T-helper 2 cell treated with Interferon-gamma antibody and Interleukin-4, amounts not matched to agents 5 μg/mL and 100 μg/mL, for 36 hours (primary cell): ENCODE measurements at places on chromosomes 11 and 22.

GRCh38 chr11:84543367-84544159 lies 1083.6 kb downstream of the DLG2 start:
- H3K36me3 ChIP-seq = no peaks in the 10 kb centered on the region
- no peak for DNase-seq
- H3K27me3 ChIP-seq = no peaks in the 10 kb centered on the region
- H3K4me3 ChIP-seq = no peak overlapping the region

DNA sequence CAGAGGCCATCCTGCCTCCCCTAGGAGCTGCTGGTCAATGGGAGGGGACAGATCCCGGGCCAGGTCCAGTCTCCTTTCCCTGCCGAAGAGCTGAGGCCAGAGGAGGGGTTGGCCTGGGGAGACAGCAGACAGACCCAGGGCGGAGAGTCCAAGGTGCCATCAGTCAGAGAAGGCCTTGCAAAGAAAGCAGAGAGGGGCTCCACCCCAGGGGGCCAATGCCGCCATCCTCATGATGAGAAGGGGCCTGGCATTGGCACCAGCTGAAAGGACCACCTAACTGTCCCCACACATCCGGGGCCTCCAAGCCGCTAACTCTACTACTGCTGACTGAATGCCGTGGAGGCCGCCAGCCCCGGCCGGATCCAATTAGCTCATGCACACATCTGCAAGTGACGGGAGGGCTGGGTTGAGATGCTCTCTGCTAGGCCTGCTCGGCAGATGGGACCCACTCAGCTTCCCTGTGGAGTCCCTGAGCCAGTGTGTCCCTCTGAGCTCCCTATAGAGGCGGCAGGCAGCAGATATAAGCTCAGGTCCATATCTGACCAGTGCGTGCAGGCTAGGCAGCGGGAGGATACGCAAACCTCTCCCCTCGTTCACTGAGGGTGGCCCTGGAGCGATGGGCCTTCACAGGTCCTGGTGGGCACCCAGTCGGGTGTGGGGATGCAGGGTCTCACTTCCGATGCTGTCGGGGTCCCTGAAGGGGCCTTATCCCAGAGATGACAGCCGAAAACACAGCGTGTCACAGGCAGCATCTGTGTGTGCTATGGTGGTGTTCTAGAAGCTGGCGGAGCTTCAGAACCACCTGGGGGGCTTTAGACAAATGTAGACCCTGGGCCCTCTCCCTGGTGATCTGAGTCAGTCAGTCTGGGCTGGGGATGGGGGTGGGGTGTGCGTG lies 183.9 kb downstream of the CTTN start:
- no peak for DNase-seq
- H3K27ac ChIP-seq = no peak overlapping the region
- no peaks in the 10 kb centered on the region for H3K36me3 ChIP-seq

GRCh38 chr11:119316016-119316728 lies 758 bp downstream of the MCAM start:
- H3K27me3 ChIP-seq = peaks cover 37% of the 10 kb centered on the region
- H3K27ac ChIP-seq = no peak overlapping the region
- H3K4me1 ChIP-seq = peaks cover 15% of the 10 kb centered on the region

- no peak for DNase-seq
- H3K4me1 ChIP-seq = peaks cover 31% of the 10 kb centered on the region
- no peak overlapping the region for H3K27ac ChIP-seq
- H3K27me3 ChIP-seq = no peaks in the 10 kb centered on the region
- H3K36me3 ChIP-seq = peaks cover 67% of the 10 kb centered on the region
These were observed 5.3 kb downstream of the RELA start for GRCh38 chr11:65657426-65657825.

- H3K36me3 ChIP-seq = peaks cover 31% of the 10 kb centered on the region
- H3K4me3 ChIP-seq = peak overlapping the region; percentile 93
- peak overlapping the region; percentile 88 for H3K27ac ChIP-seq
- peaks cover 59% of the 10 kb centered on the region for H3K4me1 ChIP-seq
- peak; percentile 56 for DNase-seq
These were observed 28.5 kb downstream of the RCOR2 start for GRCh38 chr11:63888170-63889086.

GRCh38 chr11:69817265-69818230 lies 1.7 kb downstream of the FGF3 start:
- H3K27me3 ChIP-seq = peaks cover 29% of the 10 kb centered on the region
- H3K36me3 ChIP-seq = no peaks in the 10 kb centered on the region
- no peak overlapping the region for H3K27ac ChIP-seq
- no peak overlapping the region for H3K4me3 ChIP-seq
- DNase-seq = no peak

- peaks cover 2% of the 10 kb centered on the region for H3K4me1 ChIP-seq
- no peaks in the 10 kb centered on the region for H3K36me3 ChIP-seq
- H3K27ac ChIP-seq = peak overlapping the region; percentile 49
- H3K4me3 ChIP-seq = no peak overlapping the region
- H3K27me3 ChIP-seq = no peaks in the 10 kb centered on the region
These were observed 10.9 kb downstream of the OMP start for GRCh38 chr11:77113382-77114088.

GRCh38 chr22:39087881-39088684 lies 9.0 kb upstream of the APOBEC3H start:
- H3K36me3 ChIP-seq = peaks cover 22% of the 10 kb centered on the region
- H3K27ac ChIP-seq = peak overlapping the region; percentile 79
- H3K4me3 ChIP-seq = no peak overlapping the region
- H3K4me1 ChIP-seq = peaks cover 61% of the 10 kb centered on the region
- DNase-seq = no peak

GRCh38 chr11:112085822-112086421 lies 634 bp downstream of the TIMM8B start:
- peak overlapping the region; percentile 96 for H3K4me3 ChIP-seq
- no peaks in the 10 kb centered on the region for H3K27me3 ChIP-seq
- no peak for DNase-seq
- H3K4me1 ChIP-seq = peaks cover 43% of the 10 kb centered on the region

DNA sequence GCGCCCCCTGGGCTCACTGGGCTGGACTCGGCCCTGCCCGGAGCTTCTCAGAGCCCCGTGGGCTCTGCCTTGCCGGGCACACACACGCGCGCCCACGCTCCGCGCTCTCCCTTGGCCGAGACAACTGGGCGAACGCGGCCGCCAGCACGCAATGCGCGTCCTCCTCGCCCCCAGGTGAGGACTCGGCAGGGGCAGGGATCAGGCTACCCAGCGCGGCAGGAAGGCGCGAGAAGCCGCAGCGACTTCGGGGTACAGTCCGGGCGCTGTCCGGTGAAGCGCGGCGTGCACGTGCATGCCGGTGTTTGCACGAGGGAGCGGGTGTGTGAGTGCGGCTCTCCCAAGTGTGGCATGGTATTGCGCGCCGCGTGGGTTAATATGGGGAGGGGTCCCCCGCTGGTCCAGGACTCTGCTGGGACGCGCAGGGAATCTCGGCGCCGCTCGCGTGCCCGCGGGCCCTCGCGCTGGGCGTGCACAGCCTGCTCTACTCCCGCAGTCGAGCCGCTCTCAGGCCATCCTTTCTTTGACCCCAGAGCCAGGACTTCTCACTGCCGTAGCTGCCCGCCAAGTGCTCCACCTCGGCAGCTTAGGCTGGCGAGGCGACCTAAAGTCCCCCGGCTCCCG lies 5.4 kb downstream of the WNT7B start:
- H3K27ac ChIP-seq = no peak overlapping the region
- DNase-seq = no peak
- no peaks in the 10 kb centered on the region for H3K4me1 ChIP-seq
- H3K4me3 ChIP-seq = no peak overlapping the region
